ENCODE measurements at places on chromosomes 4 and X.

- DNase-seq = no peak
Observed at GRCh38 chrX:66914080-66914479, 275.2 kb upstream of the EDA2R start.

- no peak for DNase-seq
Observed at GRCh38 chr4:146334862-146335449, 120.6 kb downstream of the REELD1 start.

DNA sequence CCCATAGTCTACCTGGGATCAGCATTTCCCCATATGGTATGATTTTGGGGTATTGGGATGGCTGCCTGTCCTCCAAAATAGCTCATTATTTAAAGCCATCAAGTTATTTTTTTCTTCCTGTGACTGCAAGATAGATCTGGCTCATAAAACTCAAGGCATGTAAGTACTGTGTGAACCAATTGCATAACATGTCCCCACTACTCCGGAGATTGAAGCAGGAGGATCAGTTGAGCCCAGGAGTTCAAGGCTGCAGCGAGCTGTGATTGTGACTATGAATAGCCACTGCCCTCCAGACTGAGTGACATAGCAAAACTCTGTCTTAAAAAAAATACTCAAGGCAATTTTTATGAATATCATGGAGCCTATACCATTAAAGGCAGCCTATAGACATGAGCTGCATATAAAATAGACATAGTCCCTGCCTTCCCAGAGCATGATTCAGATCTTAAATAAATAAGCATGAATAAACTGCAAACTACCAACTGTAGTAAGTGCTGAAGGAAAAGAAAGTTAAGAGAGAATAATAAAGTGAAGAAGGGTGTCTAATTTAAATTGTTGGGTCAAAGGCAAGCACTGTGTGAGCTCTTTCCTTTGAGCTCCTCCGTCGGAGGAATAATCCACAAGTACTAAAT, 16.9 kb upstream of the MMAA start:
- DNase-seq = no peak

GRCh38 chr4:104524026-104524425, 29.3 kb upstream of the CXXC4 start:
- DNase-seq = no peak

GRCh38 chr4:150906987-150907633, 108.0 kb downstream of the LRBA start:
- DNase-seq = no peak

DNA sequence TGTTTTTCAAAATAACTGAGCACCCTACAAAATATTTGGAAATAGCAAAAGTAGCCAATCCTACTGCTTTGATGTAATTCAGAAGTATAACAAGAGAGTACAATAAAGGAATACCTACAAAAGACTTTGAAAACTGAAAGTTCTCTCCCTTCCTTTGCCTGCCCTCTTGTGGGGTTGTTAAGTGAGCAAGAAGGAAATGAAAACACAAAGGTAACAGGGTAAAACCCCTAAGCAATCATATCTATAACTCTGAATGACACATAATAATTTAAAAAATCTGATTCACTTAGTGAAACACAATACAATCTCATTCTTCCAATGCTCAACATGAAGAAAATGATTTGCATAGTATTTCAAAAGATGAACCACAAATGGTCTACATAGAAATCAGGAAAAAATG, 98.2 kb downstream of the FRYL start:
- no peak for DNase-seq
